Gastrocnemius medialis (tissue), 4 donors: ENCODE measurements at places on chromosomes 3 and 15.

DNA sequence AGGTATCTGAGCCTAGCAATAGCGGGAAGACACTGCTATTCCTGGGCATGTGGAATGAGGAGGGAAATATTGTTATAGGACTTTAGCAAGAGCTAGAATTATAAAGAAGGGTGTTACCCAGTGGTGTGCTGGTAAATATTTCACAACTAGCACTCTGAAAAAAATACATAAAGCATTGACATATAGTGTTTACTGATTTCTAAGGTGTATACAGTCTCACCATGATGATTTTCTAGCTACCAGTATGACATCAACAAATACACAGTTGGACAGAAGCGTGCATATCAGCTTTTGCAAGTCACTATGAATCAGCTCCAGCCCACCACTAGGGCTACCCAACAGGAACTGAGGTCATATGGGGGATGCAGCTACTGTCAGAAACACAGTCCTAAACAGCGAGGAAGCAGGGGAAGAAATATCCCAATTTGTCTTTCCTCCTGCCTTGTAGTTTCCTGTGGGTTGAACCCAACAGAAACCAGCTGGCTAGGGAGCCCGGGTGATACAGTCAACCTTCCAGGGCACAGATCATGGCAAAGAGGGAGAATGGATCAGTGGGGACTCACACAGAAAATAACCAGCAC lies 39.6 kb downstream of the HGD start:
- DNase-seq = no peak

DNA sequence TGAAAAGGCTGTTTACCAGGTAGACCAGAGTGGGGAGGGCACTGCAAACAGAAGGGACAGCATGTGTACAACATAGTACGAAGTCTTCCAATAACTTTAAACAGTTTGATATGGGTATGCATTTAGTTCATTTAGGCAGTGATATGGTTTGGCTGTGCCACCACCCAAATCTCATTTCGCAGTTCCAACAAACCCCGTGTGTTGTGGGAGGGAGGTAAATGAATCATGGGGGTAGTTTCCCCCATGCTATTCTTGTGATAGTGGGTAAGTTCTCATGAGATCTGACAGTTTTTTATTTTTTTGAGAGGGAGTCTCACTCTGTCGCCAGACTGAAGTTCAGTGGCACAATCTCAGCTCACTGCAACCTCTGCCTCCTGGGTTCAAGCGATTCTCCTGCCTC lies 7.6 kb upstream of the RAMAC start:
- DNase-seq = no peak

DNA sequence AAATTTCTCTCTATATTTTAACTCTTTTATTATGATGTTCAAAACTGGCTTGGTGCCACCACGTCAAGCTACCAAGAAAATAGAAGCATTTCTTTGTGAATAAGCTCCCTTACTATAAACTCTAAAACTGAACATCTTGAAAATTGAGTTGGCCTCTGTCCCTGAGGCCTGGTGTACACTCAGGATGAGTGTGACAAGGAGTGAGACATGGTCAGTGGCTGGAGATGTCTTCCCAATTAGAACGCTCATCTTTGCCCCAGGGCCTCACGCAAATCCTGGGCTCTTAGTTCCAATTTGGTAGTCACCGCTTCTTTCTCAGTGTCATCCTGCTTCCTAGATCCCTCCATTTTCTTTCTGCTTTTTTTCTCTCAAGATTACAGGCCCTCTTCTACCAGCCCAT lies 26.2 kb downstream of the SLC2A2 start:
- DNase-seq = no peak

DNA sequence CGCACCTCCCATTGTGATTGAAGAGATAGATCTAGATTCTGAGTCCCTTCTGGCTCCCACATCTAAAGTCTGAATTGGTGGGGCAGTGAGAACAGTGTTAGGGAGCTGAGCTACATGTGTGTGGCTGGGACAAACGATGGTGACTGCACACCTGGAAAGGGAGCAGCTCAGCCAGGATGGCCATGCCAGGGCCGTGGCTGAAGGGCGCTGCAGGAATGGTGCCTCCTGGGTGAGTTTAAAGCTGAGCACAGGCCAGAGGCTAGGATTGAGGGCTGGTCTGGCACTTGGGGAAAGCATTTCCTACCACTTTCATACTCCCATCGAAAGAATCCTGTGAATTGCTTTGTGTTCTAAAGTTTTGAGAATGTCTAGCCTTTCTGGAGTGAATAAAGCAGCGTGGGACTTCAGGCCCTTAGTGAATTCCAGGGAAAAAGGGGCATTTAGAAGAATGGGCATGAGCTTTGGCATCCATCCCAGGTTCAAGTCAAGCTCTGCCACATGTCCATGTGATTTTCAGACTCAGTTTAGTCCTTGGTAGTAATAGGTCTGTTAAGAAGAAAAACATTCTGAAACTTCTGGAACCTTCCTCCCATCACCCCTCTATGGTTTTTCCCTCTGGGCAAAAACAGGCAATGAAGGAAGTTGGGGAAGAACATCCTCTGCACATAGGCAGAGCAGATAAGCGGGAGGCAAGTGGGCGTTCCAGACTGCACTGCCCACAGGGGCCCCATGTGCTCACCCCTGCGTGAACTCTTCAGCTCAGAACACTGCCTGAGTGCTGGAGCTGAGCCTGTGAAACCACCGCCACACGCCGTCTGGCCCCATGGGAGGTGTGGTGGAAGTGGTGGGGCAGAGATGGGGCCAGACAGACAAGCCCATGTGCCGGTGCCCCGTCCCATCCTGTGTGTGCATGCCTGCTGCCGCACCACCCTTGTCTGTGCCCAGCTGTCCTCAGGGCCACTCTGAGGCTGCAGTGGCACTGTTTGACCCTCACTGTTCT lies 12.9 kb upstream of the CPNE9 start:
- no peak for DNase-seq

GRCh38 chr15:26095710-26096330 lies 232.7 kb upstream of the ATP10A start:
- no peak for DNase-seq

GRCh38 chr15:92336419-92336987 lies 57.2 kb upstream of the ST8SIA2 start:
- no peak for DNase-seq

GRCh38 chr15:76667943-76668715 lies 237.0 kb downstream of the SCAPER start:
- DNase-seq = no peak

DNA sequence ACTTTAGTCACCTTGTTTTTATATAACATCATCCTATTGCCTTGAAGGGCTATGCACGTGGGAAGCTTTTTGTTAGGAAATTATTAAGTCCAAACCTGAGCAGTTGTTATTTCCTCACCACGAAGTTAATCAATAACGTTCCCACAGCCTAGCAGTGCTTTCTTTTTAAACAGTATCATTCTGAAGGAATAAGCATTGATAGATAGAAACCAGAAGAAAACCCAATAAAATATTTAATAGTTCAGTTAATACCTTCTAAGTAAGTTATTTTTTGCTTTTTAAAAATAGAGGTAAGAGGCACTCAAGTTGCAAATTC lies 149.3 kb downstream of the KCNMB2 start:
- no peak for DNase-seq

GRCh38 chr3:60652829-60653228 lies 598.4 kb downstream of the FHIT start:
- no peak for DNase-seq

GRCh38 chr3:45659661-45660566 lies 29.3 kb upstream of the SACM1L start:
- DNase-seq = peak; percentile 66

DNA sequence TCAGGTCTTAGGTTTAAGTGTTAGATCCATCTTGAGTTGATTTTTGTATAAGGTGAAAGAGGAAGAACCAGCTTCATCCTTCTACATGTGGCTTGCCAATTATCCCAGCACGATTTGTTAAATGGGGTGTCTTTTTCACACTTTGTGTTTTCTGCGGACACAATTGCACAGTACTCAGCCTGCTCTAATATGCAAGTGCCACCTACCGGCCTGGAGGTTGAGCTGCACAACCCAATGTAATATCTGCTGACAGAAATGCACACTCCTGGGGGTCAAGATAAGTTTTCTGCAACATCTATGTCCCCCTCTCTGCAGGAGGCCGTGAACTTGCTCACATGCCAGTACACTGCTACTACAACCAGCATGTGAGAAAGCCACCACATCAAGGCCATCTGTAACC lies 791.9 kb upstream of the ROBO1 start:
- no peak for DNase-seq

DNA sequence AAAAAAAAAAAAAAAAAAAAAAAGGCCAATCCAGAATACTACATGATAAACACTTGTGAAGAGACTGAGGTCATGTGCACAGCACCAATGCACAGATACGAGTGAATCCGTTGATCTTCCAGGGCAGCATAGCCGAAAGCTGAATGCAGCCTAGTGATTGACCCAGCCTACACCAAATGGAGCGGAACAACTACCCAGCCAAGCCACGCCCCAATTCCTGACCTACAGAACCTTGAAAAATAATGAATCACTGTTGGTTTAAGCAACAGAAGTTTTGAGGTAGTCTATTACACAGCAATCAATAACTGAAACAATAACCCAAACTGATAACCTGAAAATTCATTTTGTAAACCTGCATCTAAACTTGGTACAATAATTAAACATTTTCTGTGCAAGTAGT lies 361.0 kb downstream of the FHIT start:
- DNase-seq = no peak

GRCh38 chr3:142270407-142270806 lies 45.0 kb upstream of the GK5 start:
- no peak for DNase-seq

DNA sequence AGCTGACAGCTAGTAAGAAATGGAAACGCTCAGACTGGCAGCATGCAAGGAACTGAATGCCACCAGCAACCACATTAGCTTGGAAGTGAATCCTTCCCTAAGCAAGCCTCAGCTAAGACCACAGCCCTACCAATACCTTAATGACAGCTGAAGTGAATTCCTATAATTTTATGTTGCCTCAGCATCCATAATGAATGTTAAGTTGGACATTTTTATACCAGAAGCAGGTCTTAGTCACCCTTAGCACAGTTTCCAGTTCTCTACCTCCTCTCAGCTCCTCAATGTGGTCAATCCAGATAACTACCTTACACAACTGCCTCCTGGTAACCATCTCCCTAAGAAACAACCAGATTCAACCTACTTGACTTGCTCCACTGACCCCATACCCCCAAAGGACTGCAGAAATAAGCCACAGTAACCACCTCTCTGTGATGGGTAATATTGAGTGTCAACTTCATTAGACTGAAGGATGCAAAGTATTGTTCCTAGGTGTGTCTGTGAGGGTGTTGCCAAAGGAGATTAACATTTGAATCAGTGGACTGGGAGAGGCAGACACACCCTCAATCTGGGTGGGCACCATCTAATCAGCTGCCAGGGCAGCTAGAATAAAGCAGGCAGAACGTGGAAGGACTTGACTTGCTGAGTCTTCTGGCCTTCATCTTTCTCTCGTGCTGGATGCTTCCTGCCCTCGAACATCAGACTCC lies 33.5 kb downstream of the NEDD4 start:
- no peak for DNase-seq

- DNase-seq = no peak
Measured at GRCh38 chr3:195384952-195385351, 57.9 kb downstream of the ACAP2 start.

GRCh38 chr3:11159421-11159904 lies 5.2 kb downstream of the HRH1 start:
- DNase-seq = peak; percentile 31

- DNase-seq = no peak
Measured at GRCh38 chr15:60390231-60390630, 7.6 kb downstream of the ANXA2 start.

GRCh38 chr15:47427463-47427862 lies 289.8 kb upstream of the SEMA6D start:
- no peak for DNase-seq

DNA sequence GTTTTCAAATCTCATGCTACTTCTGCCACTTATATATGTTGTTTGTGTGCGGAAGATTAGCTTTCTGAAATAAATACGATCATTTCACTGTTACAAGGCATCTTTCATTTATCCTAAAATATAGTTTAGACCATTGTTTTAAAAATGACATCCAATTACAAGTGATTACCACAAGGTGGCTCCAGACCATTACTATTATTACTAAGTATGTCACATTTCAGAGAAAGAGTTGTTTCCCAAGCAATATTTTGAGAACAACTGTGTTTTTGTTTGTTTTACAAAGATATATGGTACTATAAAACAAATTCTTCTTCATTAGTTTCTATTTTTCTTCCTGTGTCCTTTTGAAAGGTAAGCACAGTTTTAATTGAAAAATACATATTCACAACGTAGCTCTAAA lies 136.0 kb upstream of the RAP2B start:
- no peak for DNase-seq

GRCh38 chr3:127366383-127366782 lies 78.5 kb upstream of the PRR20G start:
- DNase-seq = no peak

DNA sequence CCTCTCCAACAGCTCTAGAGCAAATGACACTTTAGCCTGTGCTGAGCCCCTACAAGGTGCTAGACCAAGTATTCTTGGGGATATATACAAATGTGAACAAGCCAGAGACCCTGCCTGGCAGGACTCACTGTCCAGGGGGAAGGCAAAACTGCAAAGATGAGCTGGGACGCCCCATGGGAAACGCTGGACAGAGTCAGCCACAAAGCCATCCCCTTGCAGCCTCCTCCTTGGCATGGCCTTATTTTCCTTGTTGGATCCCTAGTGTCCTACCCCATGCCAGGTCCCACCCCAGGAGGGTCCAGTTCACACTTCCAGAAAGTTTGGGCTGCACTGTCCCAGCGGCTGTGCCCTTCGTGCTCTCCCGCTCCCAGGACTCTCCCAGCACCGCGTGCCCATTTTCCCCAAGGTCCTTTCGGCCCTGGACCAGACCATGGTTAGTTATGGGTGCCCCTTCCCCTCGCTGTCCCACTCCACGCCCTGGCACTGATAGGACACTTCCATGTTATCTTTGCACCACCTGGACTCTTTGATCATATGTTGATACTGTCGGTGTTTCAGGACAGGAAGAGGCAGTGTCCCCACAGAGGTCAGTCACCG lies 5.8 kb upstream of the NRROS start:
- no peak for DNase-seq

- DNase-seq = no peak
Measured at GRCh38 chr3:136251511-136251910, 1.4 kb downstream of the PCCB start.

GRCh38 chr3:108035751-108036150 lies 55.1 kb downstream of the CD47 start:
- DNase-seq = no peak

GRCh38 chr3:108863799-108864135 lies 41.2 kb downstream of the TRAT1 start:
- DNase-seq = no peak

DNA sequence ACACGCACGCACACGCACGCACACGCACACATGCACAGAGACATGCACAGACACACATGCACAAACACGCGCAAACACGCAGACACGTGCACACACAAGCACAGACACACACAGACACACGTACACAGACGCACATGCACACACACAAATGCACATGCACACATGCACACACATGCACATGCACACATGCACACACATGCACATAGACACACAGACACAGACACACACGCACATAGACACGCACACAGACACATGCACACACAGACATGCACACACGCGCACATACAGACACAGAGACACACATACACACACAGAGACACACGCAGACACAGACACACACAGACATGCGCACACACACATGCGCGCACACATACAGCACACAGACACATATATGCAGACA lies 26.4 kb upstream of the PIGZ start:
- no peak for DNase-seq

- DNase-seq = peak; percentile 37
Measured at GRCh38 chr3:56769116-56769707, 32.5 kb downstream of the ARHGEF3 start.

- no peak for DNase-seq
Measured at GRCh38 chr3:182697345-182697919, 95.9 kb upstream of the ATP11B start.

- DNase-seq = no peak
Measured at GRCh38 chr3:102643546-102643945, 208.7 kb downstream of the ZPLD1 start.
